ENCODE measurements at places on chromosomes 16 and 17.

DNA sequence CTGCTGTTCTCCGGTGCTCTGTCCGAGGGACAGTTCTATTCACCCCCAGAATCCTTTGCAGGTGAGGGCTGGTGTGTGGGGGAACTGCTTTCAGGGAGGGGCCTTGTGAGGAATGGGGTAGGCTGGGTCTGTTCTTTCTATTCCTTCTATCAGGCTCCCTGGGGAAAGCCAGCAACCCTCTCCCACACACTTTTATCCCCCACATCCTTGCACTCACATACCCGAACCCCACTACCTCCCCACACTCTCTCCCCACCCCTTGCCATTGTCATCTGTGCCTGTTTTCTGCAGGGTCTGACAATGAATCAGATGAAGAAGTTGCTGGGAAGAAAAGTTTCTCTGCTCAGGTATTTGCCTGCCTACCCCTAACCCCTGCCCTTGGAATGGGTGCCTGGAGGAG is 6.4 kb upstream of the TCAP start:
- DNase-seq, result no peak

- DNase-seq, result no peak
Measured at GRCh38 chr17:9279893-9280292, 258.6 kb downstream of the NTN1 start.

DNA sequence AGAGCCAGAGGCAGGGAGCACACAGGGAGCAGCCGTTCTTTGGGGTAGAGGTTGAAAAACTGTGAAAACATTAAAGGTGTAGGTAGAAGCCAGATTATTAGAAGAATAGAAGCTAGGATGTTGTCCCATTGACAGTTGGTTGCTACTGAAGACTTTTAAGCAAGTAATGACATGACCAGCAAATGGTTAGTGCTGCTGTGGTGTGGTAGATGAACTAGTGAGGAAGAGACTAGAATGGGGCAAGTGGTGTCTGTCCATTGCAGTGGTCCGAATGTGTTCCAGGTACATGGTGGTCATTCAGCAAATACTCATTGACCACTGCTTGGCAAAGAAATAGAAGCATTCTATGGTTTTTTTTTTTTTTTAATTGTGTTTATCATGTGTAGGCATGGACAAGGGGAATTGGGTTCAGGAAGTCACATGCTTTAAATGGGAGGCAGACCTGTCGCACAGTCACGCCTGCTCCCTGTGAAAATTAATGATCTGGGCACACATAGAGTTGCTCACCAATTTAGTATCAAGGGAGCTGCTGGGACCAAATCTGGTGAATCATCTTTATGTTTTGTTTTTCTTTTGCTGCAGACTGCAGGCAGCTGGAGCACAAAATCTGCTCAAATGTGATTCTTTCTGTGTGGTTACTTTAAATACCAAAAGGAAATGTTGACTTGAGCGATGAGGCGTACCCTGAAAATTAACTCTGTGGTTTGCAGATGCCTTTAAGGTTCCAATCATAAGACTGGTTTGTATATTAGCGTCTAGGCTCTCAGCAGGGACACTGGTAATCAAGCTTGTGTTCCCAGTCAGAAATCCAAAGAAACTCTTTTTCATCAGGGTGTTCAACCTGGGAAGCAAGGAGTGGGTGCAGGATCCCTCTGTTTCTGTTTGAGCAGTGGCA is 30.7 kb downstream of the YPEL2 start:
- DNase-seq, result no peak

DNA sequence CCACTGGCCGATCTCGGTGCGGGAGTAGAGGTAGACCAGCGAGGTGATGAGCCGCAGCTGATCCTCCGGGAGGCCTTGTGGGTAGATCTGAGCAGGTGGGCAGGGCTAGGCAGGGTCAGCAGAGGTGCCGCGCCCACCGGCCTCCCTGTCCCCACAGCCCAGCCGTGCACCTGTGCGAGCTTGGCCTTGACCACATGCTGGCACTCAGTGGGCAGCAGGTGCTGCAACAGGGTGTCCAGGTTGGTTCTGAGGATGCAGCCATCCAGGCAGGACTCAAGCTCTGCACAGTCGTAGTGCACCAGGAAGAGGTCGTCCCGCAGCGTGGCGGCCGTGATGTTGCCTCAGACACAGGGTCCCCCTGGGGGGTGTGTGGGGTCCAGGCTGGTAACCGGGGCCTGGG is 12.4 kb downstream of the MSLN start:
- DNase-seq, result no peak

- DNase-seq, result no peak
Measured at GRCh38 chr16:71430744-71431143, 11.1 kb downstream of the TLE7 start.

DNA sequence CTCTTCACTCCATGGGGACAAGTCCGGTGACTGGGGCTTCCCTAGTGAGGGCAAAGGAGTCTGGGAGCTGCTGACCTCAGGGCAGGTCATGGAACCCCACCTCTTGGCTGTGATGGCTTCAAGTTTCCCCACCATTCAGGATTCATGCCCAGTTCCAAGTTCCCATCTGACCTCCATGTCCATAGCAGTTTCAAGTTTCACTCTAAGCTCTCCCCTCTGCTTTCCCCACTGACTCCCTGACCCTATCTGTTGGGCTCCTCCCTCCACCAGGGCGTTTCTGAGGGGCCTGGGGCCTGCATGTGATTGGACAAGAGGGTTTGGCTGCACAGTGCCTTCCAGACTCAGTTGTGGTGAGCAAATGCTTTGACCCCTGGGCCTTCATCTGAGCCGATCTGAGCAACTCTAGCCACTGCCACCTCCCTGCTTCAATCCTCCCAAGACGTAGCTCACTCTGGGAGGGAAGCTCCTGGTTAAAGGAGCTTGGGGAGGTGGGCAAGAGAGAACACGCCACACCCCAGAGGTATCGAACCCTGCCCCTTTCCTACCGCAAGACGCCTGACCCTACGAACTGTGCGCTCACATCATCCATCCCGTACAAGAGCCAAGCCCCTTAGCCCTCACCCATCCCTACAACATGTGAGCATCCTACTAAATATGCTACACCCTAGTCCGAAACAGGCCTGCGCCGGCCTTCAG is 8.3 kb downstream of the ZNF629 start:
- no peak for DNase-seq

GRCh38 chr17:2975469-2975958 is 87.9 kb downstream of the OR1D5 start:
- no peak for DNase-seq

DNA sequence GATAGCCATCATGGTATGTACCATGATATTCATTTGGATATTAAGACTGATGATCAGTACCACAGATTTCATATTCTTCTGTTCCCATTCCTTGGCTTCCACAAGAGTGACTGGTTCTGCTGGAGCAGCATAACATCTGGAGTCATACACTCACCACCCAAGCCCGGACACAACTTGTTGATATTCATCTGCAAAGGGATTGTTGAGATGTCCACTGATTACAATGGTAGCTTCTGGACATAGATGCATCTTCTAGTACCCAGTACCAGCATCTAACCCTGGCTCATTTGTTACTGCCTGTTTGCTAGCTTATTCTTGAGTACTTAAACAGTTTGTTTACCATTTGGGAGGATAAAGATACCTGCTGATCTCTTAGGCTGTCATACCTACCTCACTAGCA is 235.7 kb upstream of the AXIN2 start:
- no peak for DNase-seq

GRCh38 chr16:12381662-12382061 is 405.1 kb downstream of the SNX29 start:
- DNase-seq, result no peak

- DNase-seq, result peak; percentile 82
Measured at GRCh38 chr17:63698886-63699637, 863 bp downstream of the LIMD2 start.

DNA sequence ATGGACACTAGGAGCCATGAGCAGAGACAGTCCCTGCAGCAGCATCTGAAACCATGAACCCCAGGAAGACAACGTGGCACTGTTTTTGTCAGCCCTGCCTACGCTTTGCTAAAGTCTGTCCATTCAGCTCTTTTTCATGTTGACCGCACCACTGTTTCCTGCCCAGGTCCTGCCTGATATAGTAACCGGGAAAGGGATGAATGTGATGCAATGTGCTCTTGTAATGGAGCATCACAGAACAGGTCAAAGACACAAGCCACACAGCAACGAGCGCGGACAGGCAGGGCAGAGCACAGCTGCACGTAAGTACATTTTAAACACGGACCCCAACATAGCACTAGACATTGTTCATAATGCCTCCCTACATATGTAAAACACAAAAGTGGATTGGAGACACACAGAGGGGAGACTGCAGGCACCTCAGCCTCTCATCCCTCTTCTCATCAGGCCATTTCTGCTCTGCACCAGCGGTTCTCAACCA is 16.9 kb upstream of the TNFRSF13B start:
- no peak for DNase-seq

- no peak for DNase-seq
Measured at GRCh38 chr16:78269256-78269655, 169.8 kb downstream of the WWOX start.

- no peak for DNase-seq
Measured at GRCh38 chr16:85861095-85861825, 37.7 kb upstream of the IRF8 start.

- no peak for DNase-seq
Measured at GRCh38 chr16:74034862-74035261, 261.8 kb upstream of the PSMD7 start.

- DNase-seq, result peak; percentile 31
Measured at GRCh38 chr17:75738218-75738802, 17.1 kb downstream of the ITGB4 start.

- DNase-seq, result no peak
Measured at GRCh38 chr17:42560246-42560645, 1.7 kb upstream of the COASY start.

- no peak for DNase-seq
Measured at GRCh38 chr17:42472709-42473521, 14.2 kb downstream of the ATP6V0A1 start.

DNA sequence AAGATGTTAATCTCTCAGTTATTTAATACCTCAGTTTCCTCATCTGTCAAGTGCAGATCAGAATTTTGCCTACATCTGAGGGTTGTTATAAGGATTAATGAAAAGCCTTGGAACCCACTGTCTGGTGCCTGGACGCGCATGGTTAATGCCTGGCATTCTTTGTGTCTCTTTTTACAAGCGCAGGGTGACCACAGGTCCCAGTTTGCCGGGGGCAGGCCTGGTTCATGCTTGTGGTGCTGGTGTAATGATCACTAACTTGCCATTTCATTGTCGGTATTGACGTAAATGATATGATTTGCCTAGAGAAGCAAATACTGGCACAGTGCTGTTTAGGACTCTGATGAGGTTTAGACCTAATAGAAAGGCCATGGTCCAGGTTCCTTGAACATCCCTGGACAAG is 23.1 kb downstream of the MRC2 start:
- no peak for DNase-seq

GRCh38 chr16:20918486-20919239 is 18.1 kb downstream of the LYRM1 start:
- peak; percentile 79 for DNase-seq

GRCh38 chr17:43962479-43962878 is 8.7 kb upstream of the PYY start:
- DNase-seq, result no peak

All from GF-D8 (cell line).